ENCODE measurements at places on chromosomes 13 and 19.

- DNase-seq: no peak
These were observed 77.4 kb upstream of the SPATA13 start for GRCh38 chr13:24083141-24083540.

- no peak for DNase-seq
These were observed 15.2 kb downstream of the BCAT2 start for GRCh38 chr19:48795685-48796070.

DNA sequence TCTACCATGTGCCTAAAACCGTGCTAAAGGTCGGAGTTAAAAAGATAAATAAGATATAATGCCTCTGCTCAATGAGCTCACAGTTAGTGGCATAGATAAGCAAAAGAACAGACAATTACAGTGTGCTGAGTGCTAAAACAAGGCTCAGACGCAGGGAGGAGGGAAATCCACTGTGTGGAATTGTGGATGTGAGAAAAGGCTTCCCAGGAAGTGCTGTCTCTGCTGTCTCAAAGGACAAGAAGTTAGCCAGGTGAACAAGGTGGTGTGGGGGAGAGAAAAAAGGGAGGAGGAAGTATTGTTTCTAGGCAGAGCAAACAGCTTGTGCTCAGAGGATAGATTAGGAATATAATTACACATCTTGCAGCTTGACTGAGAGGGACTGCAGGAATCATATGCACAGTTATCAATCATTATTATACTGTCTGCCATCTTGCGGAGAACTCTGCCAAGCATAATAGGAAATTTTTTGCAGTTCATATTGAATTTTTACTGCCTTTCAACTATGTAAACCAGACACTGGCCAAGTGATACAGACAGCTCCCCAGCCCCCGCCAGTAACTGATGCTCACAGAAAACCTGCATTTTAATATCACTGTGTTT lies 9.3 kb downstream of the C13orf42 start:
- DNase-seq: no peak

GRCh38 chr13:43057653-43058317 lies 34.4 kb downstream of the DNAJC15 start:
- peak; percentile 61 for DNase-seq

- peak; percentile 58 for DNase-seq
These were observed 20.7 kb downstream of the KLK5 start for GRCh38 chr19:50932018-50932689.

DNA sequence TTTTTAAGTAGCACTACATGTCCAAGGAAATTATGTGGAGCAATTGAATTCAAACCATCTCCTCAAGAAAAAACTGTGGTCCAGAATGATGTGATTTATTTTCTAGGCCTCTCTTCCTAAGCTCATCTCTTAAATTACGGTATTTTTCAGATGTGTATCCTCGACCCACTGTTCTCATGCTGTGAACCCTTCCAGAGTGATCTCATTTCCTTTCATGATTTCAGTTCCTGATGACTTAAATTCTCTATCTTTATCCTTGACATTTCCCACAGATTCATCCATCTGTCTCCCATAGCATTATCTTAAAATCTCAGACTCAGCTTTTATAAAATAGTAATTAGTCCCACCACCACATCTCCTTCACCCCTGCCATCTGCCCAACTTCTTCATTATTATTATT lies 117.6 kb upstream of the SPRY2 start:
- no peak for DNase-seq

DNA sequence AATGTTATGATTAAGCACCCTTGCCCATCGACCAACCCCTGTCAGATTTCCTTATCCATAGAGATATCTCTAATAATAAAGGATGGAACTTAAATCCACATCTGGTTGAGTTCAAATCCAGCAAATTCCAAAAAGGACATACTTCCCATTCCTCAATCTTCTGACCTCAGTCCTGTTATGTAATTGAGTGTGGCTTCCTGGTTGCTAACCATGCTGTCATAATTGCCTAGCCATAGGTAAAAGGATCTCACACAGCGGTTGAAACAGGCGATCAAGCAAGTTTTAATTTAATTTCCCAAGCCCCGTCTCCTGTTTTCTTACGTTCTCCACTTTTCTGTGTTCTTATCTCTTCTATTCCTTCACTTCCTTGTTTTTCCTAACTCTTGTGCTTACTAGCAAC lies 550.3 kb downstream of the GPC6 start:
- DNase-seq: no peak

Measured in LoVo (cell line).